ENCODE measurements at places on chromosomes 6 and 20.

- no peak for DNase-seq
Observed at GRCh38 chr6:27255866-27256265, 8.4 kb downstream of the PRSS16 start.

GRCh38 chr6:29447670-29448069 lies 8.6 kb downstream of the OR10C1 start:
- DNase-seq, result no peak

- no peak for DNase-seq
Observed at GRCh38 chr20:9388160-9388812, 126.1 kb upstream of the LAMP5 start.

GRCh38 chr6:138833816-138834539 lies 38.1 kb downstream of the ECT2L start:
- DNase-seq, result no peak

- DNase-seq, result no peak
Observed at GRCh38 chr6:6368040-6368683, 47.7 kb upstream of the F13A1 start.

DNA sequence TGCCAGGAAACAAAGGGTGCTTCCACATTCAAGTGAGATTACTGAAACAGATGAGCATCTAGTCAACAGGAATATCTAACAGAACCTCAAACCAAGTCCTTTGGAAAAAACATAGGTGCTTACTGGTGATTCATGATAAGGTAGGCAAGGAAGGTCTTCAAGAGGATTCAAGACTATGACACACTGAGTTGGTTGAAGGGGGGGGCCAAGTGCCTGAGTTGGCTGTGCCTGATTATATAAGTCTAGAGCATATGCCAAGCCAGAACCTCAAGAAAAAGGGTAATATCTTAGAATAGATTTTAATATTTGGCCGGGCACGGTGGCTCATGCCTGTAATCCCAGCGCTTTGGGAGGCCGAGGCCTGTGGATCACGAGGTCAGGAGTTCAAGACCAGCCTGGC lies 63.7 kb downstream of the LYRM4 start:
- DNase-seq, result no peak

- DNase-seq, result no peak
Observed at GRCh38 chr6:18416341-18416679, 29.2 kb downstream of the RNF144B start.

- no peak for DNase-seq
Observed at GRCh38 chr6:148460876-148461646, 118.4 kb downstream of the SASH1 start.

GRCh38 chr6:30397697-30398096 lies 52.7 kb downstream of the RPP21 start:
- no peak for DNase-seq

- DNase-seq, result no peak
Observed at GRCh38 chr6:96562886-96563285, at the start of gene FHL5. FHL5 (plus strand) TSS chr6:96563128; CDS start chr6:96603614, 40,486 bp downstream.

DNA sequence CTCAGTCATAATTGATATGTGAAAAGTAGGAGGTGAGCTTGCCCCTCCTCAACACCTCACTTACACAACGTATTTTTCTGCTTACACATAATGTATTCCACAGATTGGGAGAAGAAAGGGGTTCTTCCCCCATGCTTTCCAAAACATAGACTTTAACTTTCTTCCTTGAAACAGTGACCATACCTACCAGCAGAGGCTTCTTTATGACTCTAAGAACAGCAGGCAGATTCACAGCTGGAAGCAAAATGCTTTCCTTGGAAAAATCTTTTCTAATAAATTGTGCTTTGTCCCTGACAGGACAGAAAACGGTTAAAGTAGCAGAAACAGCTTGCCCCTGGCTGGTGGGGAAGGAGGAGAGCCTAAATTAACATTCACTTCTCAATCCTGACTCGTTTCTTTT lies 629.1 kb upstream of the IMPG1 start:
- DNase-seq, result no peak

GRCh38 chr20:48592107-48592940 lies 235.5 kb downstream of the PREX1 start:
- DNase-seq, result no peak

GRCh38 chr20:32150291-32150848 lies 40.9 kb downstream of the TM9SF4 start:
- DNase-seq, result no peak

DNA sequence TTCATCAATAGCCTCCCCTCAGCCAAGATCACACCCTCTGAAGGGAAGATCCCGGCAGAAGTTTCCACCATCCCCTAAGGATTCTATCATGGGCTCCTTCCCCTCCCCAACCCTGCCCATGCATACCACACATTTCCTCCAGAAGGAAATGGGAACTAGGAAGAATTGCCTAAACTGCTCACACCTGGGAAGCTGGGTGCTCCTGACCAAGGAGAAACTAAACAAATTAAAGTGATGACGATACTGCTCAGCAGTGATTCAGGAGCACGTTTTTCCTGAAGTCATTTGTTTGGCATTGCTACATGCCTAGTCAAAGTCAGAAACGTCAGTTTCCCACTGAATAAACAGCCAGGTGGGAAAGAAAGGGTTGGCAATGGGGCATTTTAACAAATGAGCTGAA lies 136.1 kb upstream of the CDYL start:
- DNase-seq, result no peak

DNA sequence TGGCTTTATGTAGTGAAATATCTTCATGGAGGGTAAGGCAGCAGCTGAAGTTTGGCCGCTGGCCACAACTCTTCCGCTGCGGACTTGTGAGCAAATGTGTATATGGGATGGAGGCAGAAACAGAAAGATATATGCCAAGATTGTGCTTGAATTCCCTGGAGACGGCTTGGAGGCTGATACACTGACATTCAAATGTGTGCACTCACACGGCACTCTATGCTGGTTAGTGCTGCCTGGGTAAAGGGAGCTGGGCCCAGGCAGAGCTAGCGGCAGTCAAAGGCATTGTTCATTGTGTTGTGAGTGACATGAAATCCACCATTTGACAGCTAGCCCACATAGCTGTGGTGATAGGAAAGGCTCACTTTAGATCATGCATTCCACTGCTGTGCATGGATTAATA lies 202.7 kb downstream of the CLIC5 start:
- no peak for DNase-seq

DNA sequence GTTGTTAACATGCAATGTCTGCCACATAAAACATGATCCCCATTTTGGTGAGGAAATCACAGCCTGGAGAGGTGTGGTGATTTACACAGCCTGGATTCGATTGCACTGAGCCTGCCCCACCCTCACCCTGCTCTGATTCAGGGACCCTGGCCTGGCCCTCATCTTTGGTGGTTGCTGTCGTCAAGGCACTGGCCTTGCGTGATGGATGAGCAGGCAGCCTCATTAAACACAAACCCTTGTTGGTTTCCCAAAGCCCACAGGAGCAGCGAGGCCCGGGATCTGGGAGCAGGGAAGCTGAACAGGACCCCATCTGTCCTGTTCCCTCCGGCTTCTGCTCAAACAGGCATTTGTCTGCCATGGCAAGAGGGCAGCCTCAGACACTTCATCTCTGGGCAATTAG lies 70.8 kb downstream of the CHMP4B start:
- DNase-seq, result no peak

DNA sequence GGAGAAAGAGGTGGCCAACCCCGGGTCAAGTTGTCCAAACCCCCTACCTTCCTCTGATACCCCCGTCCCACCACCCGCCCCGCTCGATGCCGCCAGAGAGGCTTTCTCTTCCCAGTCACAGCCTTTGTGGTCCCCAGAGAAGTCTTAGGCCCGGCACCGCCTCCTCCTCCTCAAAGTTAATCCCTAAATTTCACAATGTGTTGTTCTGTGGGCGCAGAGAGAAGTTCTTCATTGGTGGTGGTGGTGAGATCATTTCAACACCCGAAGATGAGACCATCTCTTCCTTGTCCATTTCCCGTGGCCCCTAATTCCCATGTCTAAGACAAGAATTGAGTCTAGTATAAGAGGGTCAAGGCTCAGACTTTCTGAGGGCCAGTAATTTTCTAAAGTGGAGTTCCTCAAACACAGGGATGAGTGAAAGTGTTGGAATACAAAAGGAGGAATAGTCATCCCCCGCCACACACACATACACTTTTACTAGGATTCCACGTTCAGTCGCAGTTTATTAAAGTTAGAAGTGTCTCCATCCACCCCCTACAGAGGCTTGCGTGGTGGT lies 10.4 kb downstream of the TRIM31 start:
- no peak for DNase-seq

Data from BJ (cell line).